Stimulated activated CD8-positive, alpha-beta memory T cell treated with anti-CD3 and anti-CD28 coated beads, Interleukin-7, amount 100 ng/mL, for 1 hour (primary cell): ENCODE measurements at places on chromosomes 6 and 20.

DNA sequence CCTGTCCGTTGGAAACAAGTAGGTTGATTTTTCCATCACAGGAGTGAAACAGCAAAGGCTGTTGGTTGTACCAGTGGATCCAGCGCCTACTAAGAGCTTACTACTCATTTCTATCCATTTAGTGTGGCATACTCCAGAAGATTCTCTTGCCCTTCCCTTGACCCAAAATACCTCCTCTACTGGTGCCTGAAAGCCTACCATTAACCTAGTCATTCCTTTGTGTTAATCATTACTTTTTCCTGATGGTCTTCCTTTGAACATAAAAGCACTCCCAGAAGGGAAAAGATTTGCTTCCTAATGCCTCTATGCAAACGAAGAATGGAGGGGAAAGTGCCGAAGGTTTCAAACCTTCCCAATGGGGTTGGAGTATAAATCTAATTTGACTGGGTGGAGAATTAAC, 123.3 kb downstream of the QRSL1 start:
- no peak for DNase-seq

DNA sequence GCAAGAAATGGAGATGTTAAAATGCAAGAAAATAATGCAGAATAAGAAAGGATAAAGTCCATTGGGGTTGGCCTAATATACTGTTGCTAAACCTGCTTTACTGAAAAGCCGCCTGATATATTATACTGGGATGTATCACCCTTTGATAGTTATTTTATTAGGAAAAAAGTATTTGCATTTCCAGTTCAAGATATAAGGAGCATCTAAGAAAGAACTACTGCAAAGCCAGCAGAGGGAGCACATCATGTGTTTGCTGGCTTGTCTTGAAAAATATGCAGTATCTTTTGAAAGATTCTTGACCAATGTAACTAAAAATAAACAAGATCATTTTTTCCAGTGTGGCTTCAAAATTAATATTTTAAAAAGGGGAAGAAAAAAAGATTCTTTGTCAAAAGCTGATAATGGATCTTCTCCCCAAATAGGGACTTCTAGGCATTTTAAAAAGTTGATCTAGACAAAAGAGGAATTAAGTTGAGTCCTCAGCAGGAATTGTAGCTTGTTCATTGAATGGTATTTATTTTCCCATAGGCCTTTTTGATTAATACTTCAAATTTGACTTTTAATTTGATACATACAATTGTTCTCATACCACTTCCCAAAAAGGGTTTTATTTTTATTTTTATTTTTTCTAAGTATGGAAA, 214.9 kb downstream of the ZFAND3 start:
- DNase-seq = no peak

GRCh38 chr20:14245368-14245970, 91.9 kb downstream of the FLRT3 start:
- DNase-seq = no peak

DNA sequence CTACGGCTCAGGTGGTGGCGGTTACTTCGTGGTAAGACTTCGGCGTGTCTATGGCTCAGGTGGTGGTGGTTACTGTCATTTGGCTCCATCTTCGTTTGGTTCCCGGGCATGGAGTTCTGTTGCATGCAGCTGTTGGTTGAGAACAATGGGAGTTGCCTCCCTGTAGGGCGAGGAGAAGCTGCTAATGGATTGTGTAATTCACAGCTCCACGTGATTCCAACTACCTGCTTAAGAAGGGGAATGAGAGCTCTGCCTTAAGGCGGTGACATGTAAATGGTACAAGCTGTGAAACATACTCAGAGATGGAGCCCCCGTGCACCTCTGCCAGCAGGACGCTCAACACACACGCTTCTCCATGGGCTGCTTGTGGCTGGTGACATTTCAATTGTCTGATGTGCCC, 12.4 kb upstream of the DACT2 start:
- DNase-seq = no peak

- no peak for DNase-seq
Measured at GRCh38 chr6:166223079-166223478, 55.4 kb upstream of the TBXT start.

DNA sequence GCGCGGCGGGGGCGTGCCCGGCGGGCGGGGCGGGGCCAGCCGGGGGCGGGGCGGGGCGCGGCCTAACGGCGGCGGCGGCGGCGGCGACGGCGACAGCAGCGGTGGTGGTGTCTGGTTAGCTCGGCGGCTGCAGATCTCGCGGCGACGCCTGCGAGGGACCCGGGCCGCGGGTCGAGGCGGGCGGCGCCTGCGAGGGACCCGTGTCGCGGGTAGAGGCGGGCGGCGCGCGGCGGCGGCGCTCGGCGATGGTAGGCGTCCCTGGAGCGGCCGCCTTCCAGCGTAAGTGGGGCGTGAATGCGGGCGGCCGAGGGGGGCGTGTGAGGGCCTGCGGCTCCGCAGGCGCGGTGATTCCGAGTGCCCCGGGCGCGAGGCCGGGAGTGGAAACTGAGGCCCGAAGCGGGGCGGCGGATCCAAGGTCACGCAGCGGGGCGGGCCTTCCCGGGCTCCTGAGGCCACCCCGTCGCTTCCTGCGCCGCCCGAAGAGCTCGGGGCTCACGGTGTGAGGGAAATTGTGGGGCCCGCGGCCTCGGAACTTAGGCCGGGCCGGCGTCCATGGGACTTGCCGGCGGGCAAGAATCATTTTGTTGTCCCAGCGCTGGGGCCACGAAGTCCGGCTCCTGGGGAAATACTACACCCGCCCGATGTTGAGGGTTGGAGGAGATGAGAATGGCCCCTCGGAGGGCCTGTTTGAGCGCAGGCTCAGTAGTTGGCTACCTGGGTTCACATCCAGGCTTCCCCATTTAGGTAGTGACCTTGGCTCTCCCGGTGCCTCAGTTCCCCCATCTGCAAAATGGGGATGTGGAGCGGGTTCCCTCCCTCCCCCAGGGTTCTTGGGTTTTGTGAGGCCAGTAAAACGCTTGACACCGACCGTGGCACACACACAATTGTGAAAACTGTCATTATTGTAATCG, at the start of gene CBFA2T2:
TSS of gene CBFA2T2 (plus strand) at position 74 of the 911 bp plus-strand sequence. CDS start at position 246, 172 bp downstream.
- no peak for DNase-seq

- DNase-seq = no peak
Measured at GRCh38 chr6:151317103-151317994, 74.0 kb downstream of the ZBTB2 start.

- no peak for DNase-seq
Measured at GRCh38 chr20:25454153-25454900, 46.9 kb downstream of the GINS1 start.

GRCh38 chr20:38162149-38162548, 2.9 kb downstream of the TGM2 start:
- no peak for DNase-seq

DNA sequence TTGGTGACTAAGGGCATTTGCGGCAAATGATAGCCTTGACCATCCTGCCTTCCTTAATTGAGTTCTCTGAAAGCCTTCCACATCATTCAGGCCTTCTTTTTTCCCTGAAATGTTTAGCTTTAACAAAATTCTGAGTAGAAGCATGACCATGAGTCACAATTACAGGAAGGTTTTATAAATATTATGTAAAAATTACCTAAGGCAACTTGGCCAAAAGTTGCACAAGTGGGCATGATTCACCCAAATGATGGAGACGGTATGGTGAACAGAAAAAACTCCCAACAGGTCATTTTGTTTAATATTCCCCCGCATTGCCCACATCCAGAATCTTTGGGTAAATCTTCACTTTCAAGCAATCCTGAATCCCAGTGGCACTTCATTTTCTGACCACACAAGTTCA, 37.0 kb downstream of the MC3R start:
- no peak for DNase-seq
